ENCODE measurements at places on chromosomes 2 and 18.
A peak's percentile ranks its signal among the peaks of the same experiment; 100 is the strongest.

DNA sequence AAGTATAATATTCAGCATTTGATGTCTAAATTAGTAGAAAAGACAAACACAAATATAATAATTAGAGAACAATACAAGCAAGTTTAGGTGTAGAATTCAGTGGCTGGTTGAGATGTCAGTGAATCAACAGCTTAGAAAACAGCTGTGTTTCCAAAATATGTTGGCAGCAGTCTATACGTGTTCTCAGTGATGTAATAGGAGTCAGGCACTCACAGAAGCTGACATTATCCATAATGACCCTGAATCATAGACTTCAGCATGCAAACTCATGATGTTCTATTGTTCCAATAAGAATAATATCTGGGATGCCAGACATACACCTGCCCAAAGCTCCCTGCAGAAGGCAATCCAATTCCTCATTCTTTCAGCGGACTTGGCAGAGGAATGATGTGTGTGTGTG, 164.7 kb downstream of the SLC8A1 start:
- ATAC-seq: no peak

DNA sequence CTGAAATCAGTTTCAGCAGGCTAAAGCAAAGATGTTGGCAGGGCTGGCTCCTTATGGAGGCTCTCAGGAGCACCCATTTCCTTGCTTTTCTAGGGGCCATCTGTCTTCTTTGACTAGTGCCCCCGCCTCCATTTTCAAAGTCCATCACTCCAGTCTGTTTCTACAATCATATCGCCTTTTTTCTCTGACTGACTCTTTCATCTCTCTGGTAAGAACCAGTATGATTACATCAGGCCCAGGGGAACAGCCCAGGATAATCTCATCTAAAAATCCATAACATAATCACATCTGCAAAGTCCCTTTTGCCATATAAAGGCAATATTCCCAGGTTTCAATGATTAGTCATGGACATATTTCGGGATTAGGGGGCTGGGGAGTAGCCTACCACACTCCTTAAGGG, 57.0 kb downstream of the CUL3 start:
- ATAC-seq: no peak

DNA sequence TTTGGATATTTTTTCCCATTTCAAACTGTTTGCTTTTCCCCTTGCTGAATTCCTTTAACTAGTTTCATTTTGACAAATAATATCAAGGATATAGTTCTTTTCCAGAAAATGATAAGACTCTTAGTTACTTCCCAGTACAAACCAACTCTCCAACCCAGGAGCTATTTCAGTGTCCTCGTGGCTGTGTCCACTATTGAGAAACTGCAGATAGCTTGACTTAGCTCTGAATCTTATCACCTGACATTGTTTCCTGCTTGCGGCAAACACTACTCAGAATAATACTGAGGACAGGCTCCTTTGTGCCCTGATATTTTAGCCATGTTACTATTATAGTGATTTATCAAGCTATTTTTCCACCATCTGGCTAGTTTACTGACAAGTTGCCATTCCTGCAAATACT, 74.6 kb downstream of the KLF7 start:
- ATAC-seq: no peak

DNA sequence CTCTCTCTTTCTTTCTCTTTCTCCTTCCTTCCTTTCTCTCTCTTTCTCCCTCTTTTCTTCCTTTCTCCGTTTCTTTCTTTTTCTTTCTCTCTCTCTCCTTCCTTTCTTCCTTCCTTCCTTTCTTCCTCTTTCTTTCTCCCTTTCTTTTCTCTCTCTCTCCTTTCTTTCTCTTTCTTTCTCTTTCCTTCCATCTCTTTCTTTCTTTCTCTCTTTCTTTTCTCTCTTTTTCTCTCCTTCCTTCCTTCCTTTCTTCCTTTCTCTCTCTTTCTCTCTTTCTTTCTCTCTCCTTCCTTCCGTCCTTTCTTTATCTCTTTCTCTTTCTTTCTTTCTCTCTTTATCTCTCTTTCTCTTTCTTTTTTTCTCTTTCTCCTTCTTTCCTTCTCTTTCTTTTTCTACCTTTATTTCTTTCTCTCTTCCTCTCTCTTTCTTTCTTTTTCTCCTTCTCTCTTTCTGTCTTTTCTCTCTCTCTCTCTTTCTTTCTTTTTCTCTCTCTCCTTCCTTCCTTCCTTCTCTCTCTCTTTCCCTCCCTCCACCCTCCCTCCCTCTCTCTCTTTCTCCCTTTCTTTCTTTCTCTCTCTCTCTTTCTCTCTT, 32.3 kb upstream of the ODC1 start:
- ATAC-seq: no peak

DNA sequence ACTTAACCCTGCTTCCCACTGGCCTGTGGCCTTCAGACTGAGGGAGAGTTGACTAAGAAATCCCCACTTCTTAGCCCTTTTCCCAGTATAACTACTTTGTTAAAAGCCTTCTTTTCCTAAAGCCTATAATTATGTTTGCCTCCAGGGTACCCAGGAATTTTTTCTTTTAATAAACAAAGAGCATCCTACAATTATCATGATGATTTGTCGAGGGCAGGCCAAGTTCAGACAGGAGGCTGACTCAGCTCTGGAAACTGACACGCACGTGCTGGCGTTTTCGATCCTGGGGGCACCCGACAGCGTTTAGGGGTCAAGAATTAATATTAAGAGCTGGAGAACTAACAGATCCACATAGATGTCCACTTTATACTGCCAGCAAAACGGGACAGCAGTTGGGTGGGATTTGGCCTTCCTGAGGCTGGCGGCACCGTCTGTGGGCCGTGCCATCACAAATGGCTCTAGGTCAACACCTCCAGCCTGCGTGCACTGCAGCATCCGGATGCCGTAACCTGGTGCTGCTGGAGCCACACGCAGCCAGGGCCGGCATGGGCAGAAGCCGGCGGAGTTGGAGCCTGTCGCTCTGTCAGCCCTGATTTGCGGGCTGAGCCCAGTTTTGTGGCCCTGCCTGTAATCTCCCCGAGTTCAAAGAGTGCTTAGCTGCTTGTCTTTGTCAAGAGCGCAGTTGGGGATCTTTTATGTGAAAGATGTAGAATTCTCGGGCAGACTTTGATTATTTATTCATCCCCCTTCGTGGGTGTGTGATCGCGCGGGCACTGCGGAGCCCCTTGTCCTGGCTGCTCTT, 191.0 kb downstream of the GLI2 start:
- no peak for ATAC-seq

DNA sequence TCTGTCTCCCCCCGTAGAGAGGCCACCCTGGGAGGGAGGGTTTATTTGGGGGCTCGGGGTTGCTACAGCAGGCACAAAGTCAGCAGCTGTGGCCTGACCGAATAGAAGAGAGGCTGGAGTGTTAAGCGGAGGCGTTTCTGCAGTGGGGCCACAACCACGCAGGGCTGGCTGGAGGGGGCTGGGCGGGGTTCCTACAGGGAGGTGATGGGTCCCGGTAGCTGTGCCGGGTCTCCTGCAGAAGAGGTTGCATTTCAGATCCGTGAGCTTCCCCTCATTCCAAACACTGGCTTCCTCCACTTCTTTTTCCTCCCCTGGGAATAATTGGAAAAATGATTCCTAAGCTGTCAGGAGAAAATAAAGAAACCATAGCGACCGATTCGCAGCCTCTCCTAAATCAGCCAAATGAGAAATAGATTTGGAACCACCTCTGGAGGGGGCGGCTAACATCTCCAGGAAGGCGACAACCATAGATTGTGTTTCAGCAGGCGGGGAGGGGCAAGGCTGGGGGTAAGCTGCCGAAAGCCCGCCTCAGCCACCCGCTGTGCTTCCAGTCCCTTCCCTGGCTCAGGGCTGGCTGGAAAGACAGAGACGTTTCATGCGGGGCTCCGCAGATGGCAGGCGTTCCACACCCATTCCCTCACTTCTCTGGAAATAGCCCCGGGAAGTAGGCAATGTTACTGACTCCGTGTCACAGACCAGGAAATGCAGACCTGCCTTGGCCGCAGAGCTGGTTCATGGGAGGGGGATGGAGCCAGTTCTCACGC, 85.6 kb upstream of the TAF1B start:
- peak; percentile 57 for ATAC-seq

DNA sequence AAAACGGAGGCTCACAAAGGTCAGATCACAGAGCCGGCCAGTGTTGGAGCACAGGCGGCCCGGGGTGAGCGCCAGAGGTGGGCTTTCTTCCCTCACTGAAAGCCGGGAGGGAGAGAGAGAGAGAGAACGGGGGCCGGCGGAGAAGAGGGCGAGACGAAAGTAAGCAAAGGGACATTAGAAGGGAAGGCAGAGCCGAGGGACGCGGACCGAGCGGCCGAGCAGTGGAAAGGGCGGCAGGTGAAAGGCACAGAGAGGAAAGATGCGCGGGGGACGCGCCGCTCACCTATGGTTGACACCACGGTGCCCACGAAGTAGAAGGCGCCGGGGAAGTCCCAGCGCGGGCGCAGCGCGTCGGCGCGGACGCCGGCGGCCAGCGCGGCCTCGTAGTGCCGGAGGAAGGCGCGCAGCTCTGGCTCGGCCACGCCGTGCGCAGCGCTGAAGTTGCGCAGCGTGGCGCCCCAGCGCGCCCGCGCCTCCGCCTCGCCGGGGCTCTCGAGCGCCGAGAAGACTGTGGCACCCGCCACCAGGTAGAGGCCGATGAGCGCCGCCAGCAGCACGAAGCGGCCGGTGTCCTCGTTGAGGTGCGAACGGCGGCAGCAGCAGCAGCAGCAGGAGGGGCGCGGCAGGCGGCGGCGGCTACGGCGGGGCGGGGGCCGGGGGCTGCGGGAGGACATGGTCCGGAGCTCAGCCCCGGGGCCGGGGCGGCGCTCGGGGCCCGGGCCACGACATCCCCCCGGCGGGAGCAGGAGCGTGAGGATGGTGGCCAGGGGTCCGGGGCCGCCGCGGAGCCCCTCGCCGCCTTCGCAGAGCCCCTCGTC, 166.9 kb downstream of the MSH2 start:
- ATAC-seq: no peak

- peak; percentile 10 for ATAC-seq
Observed at GRCh38 chr2:127638361-127639110, 7.4 kb upstream of the GPR17 start.

DNA sequence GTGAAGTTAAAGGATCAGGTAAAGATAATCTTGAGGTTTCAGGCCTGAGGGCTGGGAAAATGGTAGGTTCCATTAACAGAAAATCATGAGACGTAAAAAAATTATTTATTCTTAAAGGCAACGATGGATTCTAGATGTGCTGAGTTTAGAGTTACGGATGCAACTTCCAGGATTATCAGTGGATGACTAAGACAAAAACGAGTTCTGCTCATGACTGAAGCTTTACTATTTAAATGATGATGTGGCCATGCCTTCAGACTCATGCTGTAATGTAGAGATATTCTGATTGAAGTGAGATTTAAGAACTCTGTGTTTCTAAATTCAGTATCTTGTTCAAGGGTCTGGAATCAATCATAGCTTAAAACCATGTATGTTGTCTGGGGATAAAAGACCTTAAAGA, 5.0 kb downstream of the TMEM237 start:
- no peak for ATAC-seq

DNA sequence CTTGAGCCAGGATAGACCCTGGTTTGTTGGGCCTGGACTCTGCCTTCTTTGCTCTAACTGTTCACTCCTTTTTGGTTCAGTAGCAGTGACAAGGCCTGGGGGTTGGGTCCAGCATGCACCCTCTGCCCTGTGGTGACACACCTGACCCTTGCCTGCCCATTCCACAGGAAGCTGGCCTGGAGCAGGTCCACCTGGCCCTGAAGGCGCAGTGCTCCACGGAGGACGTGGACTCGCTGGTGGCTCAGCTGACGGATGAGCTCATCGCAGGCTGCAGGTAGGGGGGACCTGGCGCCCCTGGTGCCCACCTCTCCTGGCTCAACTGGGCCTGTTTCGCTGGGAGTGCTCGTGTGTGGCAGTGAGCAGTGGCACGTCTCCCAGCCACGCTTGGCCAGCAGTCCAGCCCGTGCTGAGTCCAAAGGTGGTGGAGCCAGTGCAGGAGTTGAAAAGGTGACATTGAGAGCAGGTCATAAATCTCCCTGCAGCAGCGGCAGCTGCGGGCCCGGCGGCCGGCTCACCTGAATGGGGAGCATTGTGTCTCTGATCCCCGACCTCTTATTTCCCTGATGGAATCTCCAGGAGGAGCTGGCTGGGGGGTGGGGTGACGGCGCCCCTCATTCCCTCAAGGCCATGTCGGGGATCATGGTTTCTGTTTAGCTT, 102.6 kb downstream of the DYSF start:
- ATAC-seq: no peak

DNA sequence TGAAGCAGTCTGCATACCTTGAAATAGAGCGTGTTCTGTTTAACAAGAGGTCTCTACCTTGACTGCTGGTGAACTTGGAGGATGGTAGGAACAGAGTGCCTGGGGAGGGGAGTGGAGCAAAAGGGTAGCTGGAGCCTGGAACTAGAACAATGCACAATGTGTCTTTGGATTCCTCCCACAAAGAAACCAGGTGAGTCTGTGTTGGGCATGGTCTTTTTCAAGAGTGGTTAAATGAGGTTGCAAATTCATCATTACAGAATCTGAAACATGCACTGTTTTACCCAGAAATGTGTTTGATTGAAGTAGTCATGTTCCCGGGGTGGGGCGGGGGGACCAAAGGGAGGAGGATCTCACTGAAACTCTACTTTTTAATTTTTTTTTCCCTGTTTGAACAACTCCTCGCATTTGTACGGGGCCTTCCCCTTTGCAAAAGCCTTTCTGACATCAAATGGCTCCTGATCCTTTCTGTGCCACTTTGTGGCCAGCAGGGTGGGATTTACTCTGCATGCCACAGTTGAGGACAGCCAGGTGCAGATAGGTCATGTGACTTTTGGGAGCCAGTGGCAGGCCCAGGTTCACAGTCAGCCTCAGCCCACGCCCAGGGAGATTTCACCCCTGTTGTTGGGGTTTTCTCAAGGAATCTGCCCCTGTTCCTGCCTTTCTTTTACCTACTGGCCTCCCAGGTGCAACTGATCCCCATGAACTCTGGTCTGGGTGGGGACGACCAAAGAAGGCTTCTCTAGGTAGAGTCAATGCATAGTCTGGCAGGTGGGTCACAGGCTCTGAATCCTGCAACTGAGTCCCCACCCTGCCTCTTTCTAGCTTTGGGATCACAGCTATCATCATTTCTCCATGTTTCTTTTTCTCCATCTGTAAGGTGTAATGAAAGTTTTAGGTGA, 28.2 kb downstream of the MYCN start:
- no peak for ATAC-seq

DNA sequence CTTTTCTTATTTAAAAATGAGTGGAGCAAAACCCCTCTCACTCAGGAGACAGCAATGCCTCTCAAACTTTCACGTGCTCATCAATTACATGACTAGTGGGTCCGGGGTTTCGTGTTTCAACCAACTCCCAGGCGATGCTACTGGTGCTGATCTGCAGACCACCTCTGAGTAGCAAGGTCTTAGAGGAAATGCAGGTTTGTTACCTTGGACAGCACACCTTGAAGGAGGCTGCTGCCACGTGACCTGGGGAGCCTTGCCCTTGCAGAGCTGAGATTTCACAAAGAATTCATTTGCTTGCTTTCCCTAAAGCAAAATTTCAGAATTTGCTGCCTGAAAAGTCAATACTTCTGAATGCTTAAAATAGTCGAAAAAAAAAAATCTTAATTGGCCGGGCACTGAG, 32.4 kb downstream of the SMIM21 start:
- no peak for ATAC-seq

- no peak for ATAC-seq
Observed at GRCh38 chr18:30712383-30712782, 330.2 kb downstream of the DSC3 start.
